ENCODE measurements at places on chromosomes 12 and 14.

DNA sequence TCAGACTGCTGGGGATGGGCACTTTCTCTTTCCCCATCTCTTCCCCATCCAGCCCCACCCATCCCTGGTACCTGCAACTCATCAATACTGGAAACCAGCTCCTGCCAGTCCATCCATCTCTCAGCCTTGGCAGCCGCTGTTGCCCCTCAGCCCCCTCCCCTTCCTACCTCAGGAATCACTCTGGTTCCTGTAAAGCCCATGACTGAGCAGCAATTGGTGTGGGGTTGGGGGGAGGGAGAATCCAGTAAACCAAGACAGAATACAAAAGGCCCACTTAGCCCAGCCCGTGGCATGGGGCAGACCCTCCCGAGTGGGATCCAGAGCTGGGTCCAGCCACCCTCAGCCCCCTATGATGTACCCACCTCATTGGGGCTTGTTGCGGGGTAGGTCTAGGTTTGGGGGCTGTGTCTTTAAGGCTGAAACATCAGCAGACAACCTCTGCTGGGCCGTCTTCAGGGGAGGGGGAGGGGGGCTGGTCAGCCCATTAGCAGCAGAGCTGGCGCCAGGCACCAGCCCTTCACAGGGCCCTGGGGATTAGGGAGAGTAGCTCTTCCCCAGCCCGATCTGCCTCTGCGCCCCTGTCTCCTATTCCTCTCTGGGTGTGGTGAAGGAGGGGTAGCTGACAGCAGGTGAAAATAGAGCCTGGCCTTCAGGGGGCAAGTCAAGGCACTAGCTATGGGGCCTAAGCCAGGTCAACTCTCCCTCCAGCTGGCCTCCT, 702 bp upstream of the PRPH start:
- DNase-seq: no peak

DNA sequence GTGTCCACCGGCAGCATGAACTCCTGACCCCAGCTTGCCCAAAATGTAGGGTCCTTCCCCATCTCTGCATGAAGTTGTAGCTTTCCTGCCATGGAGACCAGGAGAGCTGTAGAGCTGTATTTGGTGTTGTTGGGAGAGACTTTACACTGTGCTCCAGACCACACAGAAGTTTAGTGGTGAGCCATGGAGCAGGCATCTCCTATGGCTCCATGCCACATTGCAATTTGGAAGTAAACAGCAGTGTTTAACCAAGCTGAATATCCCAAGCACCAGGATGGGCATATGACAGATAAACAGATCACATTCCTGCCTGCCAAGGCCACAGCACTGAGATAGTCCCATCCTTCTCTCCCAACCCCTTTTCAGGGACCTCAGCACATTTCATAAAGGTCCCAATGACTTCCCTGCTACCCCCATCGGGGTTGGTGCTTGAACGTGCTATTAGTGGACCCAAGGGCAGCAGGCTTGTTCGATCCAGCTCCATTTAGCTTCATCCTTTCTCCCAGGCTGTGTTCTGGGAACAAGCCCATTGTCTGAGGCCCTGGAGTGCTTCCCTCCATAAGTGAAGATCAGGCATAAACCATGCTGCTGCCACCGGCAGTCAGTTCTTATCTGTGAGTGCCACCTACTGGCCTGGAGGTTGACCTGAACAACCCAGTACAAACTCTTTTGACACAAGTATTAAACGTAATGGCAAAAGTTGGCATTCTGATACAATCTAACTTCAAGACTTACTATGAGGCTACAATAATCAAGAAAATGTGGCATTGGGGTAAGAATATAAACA, 172.3 kb upstream of the ATXN7L3B start:
- peak; percentile 9 for DNase-seq

DNA sequence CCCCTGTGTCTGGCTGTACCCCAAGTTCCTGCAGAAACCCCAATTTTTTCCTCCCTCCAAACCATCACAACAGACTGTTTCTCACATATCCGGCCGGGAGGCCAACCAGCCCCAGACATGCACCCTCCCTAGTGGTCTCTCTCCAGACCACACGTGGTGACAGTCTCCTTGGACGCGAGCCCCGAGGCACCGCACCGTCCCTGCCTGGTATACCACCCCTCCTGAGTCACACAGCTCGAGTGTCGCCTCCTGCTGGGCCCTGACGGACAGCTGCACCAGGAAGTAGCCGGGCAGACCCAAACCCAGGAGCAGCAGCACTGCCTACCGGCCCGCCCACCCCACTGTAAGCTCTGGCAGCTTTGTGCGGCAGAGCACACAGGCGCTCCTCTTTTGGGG, 97.4 kb downstream of the RFLNA start:
- peak; percentile 32 for DNase-seq

- no peak for DNase-seq
Measured at GRCh38 chr12:49543914-49544815, 5.3 kb downstream of the KCNH3 start.

GRCh38 chr14:91243074-91243471, 1.4 kb downstream of the GPR68 start:
- no peak for DNase-seq

DNA sequence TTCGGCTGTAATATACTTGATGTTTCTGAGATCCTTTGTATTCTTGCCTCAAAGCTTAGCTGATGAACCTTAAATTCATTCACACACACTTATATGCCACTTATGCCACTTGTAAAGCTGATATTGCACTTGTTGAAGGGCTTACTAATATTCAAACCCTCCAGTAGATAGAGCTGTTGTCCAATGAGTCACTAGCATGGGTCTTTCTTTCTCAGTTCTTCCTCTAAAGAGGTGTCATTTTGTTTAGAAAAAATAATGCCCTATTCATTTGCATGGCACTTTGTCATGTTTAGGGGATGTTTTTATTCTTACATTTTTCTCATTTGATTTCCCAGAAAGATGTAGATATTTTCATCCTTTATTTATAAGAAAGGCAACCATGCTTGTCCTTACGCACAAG, 56.4 kb downstream of the MON2 start:
- no peak for DNase-seq

DNA sequence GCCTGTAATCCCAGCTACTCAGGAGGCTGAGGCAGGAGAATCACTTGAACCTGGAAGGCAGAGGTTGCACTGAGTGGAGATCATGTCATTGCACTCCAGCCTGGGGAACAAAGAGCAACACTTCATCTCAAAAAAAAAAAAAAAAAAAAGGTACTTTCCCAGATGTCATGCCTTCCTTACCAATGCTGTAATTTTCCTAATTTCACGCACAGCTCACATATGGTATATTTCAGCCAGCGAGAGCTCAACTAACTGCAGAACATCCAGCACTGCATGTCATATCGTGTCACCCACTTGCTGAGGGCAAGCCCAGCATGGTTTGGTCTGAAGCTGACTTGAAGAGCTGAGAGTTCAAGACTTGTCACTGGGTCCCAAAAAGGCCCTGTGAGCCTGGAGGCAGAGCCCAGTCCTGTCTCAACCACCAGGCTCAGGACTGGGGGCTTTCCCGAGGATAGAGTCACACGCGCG, 29.0 kb downstream of the NFKBIA start:
- no peak for DNase-seq

DNA sequence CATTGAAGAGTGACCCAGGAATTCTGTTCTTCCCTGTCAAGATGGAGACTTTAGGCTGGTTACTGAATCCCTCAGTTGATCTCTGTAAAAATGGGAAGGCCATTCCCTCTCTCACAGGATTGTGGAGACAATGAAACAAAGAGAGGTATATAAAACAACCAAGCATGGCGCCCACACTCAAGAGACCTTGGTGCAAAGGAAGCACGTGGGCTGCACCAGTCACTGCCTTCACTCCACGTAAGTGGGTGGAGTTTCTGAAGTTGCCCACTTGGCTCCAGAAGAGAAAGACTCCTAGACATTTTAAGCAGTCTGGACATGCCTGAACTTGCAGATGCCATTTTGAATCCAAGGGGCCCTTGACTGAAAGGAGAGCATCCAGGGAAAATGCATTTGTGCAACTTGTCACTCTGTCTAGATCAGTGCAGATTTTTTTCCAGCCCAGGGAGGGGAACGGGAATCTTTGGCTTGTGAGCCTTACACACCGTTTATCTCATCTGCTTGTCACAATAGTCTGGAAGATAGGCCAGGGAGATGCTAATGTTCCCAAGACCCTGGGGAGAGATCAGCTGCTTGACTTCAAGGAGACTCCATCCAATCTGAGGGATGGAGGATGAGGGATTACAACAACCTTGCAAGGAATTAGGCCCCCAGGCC, 96.9 kb upstream of the TBX3 start:
- no peak for DNase-seq

DNA sequence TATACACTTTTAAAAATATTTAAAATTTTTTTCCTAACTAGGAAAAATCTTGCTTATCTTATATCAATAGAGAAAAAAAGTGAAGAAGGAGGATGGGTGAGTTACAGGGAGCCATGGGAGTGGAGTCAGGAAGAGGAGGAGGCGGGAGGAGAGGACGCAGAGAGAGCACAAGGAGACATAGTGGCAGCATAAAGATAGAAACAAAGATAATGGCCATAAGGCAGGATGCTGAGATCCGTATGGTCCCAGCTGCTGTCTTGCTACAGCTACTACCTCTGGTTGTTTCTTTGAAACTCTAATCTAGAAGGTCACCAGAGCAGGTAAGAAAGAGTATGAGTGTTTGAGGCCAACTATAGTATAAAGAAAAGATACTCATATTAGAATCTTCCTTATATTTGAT, 2.6 kb upstream of the SOX5 start:
- no peak for DNase-seq

GRCh38 chr12:124715121-124715990, 147.9 kb upstream of the NCOR2 start:
- no peak for DNase-seq

- no peak for DNase-seq
Measured at GRCh38 chr14:68124979-68125731, 305.6 kb downstream of the RAD51B start.

DNA sequence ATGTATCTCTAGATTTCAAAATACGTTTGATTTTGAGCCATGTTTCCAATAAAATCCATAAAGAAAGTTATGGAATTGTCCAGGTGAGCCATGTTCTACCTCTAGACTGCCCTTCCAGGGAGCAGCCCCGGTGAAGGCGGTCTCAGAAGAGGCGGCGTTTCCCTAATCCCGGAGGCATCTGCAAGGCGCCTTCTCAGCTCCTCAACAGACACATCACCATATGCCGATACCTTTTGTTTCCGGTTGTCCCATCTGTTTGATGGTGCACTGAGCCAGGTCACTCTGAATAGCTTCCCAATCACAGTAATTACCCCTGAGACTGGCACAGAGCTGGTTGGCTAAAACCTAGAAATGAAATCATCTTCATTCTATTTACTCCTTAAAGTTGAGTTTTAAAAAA, 305.5 kb upstream of the FKBP4 start:
- DNase-seq: no peak

- no peak for DNase-seq
Measured at GRCh38 chr14:68730811-68731425, 61.9 kb downstream of the ZFP36L1 start.

DNA sequence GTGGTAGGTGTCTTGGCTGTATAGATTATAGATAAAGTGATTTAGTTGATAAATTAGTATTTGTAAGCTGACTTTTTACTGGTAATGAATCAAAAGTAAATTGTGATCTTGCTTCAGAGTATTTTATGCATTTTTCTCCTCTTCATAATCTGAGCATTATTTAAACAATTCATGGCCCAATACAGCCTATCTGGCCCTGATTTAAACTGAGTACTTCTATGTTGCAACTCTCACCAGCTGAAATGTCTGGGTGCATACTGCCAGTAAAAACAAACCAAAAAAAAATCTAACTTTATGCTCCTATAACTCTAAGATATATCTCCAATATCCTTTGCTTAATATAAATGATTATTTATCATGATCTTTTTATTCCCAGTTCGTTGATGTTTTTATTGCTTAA, 86.6 kb downstream of the MIA2 start:
- no peak for DNase-seq

DNA sequence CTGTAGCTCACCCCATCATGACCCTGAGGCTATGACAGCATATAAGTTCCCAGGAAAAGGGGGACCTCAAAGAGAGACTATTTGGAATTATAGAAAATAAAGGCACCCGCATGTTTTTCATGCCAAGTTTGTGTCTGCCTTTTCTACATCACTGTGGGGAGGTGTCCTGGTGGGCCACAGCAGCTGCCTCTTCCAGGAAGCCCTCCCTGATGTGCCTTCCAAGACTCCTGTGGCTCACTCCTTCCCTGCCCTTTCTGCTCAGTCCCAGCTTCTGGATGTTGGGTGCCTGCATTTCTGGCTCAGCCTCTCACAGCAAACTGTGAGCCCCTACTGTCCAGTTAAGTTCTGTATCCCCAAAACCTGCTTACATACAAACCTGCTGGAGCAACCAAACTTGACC, 36.3 kb upstream of the BEGAIN start:
- DNase-seq: no peak

- DNase-seq: no peak
Measured at GRCh38 chr12:91988086-91988923, 157.3 kb downstream of the BTG1 start.

GRCh38 chr12:81450920-81451739, 308.0 kb downstream of the PPFIA2 start:
- no peak for DNase-seq

GRCh38 chr14:76793324-76793723, 19.4 kb downstream of the ANGEL1 start:
- no peak for DNase-seq

- no peak for DNase-seq
Measured at GRCh38 chr14:103194256-103195045, 71.2 kb downstream of the TNFAIP2 start.

DNA sequence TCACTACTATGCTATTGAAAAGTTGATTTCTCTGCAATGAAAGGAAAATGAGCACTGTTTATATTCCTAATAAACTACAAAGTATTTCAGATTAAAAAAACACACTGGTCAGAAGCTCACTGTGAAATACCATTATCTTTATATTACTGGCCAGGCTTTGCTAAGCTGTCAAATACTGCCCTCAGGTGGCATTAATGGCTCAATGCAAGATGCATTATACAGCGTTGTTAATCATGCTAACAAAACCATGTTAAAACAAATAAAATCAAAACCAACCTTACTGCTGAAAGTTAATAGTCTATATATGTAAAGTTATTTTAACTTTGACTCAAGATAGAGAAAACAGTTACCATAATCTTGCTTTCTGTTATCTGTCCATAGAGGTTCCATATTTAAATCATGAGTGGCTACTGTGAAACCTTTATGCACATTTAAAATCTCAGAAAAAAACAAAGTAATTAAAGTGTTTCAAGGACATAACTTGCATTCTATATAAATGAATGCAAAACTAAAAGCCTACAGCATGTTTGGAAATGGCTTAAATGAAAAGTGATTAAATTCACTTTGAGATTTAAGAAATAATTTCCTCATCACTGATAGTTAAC, 121.7 kb downstream of the RALGAPA1 start:
- DNase-seq: peak; percentile 16

GRCh38 chr14:61505815-61506809, 184.7 kb downstream of the PRKCH start:
- peak; percentile 58 for DNase-seq

DNA sequence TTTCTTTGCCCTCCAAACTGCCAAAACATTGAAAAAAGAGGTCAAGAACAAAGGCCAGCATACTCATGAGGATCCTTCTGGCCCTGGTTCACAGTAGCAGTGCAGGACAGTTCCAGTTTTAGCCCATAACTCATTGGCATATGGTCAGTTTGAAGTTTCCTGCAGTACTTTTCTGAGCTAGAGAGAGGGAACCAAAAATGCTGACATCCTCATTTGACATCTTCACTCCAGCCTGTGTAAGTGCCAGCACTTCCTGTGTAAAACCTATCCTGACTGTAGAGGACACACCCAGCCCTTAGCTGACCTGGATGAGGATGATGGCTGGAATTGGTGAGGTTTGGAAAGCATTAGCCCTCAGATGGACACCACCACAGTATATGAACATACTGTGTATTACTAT, 84.1 kb downstream of the FGD4 start:
- no peak for DNase-seq
